NCI-H2081 (cell line): ENCODE measurements at places on chromosomes 4 and X.

DNA sequence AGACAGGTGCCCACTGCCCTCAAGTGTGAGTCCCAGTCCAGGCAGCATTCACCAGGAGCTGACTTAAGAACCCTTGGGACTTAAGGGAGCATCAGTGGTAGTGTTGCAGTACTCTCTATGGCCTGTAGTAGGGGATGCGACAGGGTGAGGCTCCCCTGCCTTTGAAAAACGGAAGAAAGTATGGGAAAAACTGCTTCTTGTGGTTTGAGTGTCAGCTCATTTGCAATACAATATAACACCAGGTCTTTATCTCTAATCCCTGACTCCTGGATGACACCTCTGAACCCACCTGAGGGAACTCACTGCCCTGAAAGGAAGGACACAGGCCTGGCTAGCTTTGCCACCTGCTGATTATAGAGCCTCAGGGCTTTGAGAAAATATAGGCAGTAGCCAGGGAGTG, 176.0 kb downstream of the SMARCA1 start:
- no peak for DNase-seq

- DNase-seq, result no peak
Measured at GRCh38 chr4:44651425-44651824, at the start of gene YIPF7. YIPF7 (minus strand) TSS chr4:44651625; CDS start chr4:44650100, 1,525 bp downstream.

GRCh38 chr4:168741281-168742173, 244.7 kb downstream of the PALLD start:
- DNase-seq, result no peak

DNA sequence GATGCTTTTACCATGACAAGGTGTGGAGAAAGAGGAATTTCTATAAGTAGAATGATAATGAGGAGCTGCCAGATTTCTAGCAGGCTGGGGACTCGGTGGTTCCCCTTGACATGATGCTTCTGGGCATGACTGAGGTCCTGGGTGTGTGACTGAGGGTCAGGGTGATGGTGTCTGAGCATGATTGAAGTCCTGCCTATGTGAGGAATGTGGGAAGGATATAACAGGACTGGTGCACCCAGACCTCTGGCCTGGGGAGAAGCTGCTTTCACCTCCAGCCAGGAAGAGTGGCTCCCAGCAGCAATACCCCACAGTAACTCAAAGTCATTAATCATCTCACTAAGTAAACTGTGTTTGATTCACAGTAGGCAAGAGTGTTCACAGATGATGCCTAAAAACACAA, 17.4 kb downstream of the SORBS2 start:
- DNase-seq, result no peak

GRCh38 chr4:11439836-11440235, 11.1 kb upstream of the HS3ST1 start:
- DNase-seq, result no peak

DNA sequence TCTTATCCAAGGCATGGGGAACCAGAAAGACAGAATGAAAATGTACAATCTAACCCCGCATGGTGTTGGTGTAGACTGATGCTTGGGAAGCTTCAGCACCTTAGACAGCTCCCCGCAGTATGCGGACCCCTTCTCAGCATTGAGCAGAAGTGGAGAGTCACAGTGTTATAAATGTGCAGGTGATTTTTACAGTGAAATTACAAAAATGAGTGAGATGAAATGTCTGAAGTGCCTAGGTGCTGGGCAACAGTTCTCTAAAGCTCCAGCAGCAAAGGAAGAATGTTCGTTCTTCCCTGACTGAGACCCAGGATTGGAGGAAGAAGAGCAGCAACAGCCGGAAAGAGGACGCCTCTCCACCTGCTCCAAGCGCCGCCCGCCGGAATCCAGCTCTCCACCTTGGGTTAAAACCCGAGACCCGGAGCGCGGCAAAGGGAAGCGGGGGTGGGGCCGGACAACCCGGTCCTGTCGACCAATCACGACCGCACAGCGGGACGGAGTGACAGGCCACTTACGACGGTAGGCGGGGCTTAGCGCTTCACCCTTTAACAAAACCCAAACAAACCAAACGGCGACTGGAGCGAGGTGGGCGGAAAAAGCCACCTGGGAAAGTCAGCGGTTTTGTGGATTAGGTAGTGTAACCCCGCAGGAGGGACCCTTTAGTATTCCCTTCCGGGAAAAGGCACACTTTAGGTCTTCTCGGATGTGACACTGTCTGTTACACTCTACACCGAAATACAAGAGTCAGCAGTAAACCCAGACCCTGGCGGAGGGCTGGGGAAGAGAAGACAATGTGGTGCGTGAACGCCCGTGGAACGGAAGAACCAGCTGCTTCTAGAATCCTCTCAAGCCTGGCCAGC, at the start of gene GLRA3:
GLRA3 (minus strand) TSS at position 403 of the 857 bp plus-strand sequence. CDS start 436 bp downstream, outside the sequence.
- peak; percentile 96 for DNase-seq

DNA sequence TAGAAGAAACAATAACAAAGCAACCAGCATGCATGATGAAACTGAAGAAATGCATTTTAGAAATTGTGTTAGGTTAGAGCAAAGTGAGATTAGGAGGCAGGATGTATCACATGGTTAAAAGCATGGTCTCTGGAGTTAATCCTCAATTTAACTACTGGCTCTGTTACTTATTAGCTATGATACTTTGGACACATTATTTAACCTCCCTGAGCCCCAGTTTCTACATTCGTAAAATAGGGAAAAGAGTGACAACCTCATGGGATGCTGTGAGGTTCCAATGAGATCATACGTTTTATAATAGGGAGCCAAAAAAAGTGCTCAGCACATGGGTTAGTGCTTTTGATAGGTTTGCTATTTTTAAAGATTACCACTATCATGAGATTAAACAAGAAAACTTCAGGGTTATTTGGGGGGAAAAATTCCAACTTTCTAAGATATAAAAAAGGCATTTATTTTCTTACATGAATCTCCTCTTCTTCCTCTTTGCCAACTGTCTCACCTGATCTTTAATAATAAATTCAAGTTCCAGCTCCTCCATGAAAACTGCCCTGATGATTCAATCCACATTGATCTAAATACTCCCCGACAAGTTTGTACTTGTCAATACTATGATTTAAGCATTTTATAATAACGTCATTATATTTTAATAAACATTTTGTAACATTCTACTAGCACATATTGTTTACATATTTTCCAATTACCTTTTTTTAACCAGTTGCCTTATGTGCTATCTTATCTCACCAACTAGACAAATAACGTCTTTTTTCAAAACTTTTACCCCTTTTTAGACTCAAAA, 4.6 kb downstream of the SEC31A start:
- no peak for DNase-seq

DNA sequence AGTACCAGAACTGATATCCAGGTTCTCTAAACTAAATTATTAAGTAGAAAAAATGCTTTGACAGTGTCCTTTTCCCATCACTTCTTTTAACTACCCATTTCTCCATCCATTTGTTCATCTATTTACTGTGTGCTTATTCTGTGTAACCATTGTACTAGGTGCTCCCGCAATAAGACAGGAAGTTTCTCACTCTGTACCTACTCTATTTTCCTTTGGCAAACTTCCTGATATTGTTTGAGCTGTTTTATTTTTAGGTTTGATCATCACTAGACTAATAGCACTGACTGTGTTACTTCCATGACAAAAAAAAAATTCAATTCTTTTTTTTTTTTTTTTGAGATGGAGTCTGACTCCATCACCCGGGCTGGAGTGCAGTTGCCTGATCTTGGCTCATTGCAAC, 102.5 kb upstream of the CASK start:
- no peak for DNase-seq

GRCh38 chrX:70044541-70045245, 5.0 kb downstream of the AWAT2 start:
- no peak for DNase-seq

DNA sequence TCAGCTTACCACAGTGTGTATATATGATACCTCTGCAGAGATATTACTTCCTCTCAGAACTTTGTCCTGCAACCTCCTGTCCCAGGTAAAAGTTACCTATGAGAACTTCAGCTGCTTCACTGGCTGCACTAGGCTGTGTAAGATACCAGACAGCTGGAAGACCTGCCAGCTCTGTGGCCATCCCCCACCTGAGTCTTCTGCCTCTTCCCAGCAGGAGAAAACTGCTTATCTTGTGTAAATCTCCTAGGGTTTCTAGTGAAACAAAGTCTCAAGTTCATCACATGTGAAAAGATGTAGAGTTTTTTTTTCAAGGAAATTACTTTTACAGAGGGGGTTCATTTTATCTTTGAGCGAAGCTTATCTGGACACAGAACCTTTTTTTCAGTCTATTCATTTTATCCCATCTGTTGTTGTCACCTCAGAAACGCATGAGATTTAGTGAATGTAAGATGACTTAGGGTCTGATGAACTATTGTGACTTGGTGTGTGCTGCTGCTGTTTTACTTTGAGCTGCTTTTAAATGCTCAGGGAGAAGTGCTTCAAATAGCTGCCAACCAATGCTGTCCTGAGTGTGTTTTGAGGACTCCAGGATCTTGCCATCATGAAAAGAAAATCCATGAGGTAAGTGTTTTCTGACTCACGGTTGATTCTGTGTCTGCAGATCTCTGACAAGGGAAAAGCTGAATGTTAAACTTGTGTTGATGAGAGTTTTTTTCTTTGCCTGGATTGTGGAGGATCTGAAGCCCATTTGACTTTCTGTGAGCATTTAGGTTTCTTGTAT, 187.8 kb downstream of the FRAS1 start:
- DNase-seq, result no peak

DNA sequence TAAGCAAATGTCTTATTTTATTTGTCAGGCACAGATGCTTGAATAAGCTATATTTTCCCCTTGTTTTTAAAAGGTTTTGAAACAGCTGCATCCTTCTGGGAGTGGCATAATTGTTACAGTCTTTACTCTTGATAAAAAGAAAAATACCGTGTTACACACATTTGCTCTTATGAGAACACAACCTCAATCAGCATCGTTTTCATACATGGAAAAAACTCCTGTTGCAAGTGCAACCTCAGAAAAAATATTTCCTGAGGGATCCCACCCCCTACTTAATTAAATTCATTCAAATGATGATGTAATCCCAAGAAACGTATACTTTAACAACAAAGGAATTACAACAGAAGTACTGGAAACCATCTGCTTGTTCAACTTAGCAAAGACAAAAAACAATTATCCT, 58.6 kb downstream of the SMAD1 start:
- no peak for DNase-seq

GRCh38 chrX:73562984-73563737, at the start of gene CHIC1:
CHIC1 (plus strand) TSS chrX:73563197; CDS start chrX:73563285, 88 bp downstream.
- DNase-seq, result peak; percentile 78

DNA sequence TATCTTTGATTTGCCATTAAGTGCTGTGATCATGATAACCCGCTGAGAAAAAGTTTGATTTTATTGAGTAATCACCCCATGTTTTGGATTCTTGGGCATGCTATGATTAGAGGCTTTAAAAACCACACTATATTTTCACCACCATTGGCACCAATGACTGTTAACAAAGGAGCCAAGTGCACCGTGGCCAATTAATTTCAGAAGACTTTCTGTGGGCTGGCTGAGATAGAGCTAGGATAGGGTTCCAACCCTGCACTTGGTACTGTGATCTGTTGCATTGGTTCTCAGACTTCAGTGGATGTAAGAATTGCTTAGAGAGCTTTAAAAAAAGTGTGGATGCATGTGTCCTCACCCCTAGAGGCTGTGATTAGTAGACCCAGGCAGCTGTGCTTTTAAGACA, 32.4 kb downstream of the OCRL start:
- no peak for DNase-seq

GRCh38 chrX:110001740-110002299, 1.1 kb upstream of the TMEM164 start:
- DNase-seq, result no peak

DNA sequence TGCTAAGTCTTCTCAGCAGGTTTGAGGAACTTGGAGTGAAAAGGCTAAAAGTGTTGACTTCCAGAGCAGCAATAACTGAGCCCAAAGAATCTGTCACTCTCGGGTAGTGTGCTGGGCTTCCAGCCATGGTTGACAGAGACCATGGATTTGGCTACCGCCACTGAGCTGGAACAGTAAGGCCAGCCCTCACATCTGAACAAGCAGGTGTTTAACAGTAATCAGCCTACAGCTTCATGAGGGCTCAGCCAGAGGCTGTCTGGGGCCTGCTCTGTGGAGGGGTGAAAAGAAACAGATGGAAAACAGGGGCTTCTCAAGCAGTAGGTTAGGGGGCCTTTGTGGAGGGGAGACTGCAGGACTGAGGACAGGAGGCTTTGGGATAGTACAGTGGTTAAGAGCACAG, 14.9 kb downstream of the RASL11B start:
- DNase-seq, result peak; percentile 28

- peak; percentile 19 for DNase-seq
Measured at GRCh38 chrX:25016938-25017598, 1.3 kb upstream of the ARX start.

DNA sequence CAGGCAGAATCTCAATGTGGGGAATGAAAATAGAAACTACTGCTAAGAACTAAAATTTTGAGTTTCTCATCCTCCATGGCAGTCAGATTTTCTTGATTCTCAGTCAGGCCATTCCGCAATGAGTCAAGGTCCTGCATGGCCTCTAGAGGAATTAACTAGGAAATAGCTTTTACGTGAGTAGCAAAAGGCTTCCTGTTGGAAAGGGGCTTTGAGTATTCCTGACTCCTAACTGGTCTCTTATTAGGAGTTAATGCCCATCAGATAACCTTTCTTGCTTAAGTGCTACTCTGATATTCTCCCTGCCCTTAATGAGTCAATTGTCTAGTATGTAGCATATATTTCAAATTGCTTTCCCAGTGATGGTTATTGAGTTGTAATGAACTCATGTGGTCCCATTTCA, 65.7 kb upstream of the ARHGAP24 start:
- no peak for DNase-seq

DNA sequence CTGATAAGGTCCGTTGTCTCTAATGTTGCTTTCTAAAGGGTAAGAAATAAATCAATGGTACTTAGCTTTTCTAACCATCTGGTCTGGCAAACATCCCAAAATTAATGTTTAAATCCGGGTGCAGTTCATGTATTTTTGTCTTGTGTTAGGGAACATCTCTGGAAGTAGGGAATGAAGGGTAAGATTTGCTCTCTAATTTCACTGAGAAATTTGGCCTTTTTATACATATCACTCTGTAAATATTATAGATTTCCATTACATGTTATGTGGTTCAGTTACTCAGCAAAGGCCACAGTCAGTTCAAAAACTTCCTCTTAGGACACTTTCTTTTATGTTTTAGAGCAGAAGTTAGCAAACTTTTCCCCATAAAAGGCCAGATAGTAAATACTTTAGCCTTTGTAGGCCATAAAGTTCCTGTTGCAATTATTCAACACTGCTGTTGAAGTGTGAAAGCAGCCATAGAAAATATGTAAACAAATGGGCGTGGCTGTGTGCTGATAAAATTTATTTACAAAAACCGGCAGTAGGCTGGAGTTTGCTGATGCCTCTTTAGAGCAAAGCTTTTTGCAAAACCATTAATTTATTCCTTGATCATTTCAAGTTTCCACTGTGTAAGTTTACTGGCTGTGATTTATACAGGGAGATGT, 218.1 kb downstream of the ANTXR2 start:
- DNase-seq, result no peak

DNA sequence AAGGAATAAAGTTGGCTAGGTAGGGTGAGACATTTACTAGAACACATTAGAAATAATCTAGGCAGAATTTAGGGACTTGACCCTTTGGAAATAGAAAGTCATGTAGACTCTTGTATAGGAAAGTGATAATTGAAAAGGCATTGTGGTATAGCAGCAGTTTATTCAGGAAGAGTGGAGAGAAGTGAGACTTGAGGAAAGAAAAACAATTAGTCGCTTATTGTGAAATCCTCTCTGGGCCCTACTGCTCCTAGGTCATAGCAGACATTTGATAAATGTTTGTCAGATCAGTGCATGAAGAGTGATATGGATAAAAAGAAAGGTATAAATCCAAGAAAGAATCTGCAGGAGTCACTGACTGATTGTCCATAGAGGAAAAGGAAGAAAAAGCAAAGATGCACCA, 337.6 kb downstream of the HNRNPD start:
- no peak for DNase-seq

- DNase-seq, result no peak
Measured at GRCh38 chr4:169286562-169287301, 16.0 kb upstream of the SH3RF1 start.

GRCh38 chr4:86815653-86816052, 33.5 kb downstream of the SLC10A6 start:
- DNase-seq, result no peak
